NCI-H524 (cell line): ENCODE measurements at places on chromosomes 11 and 22.

- DNase-seq: no peak
These were observed 129.3 kb downstream of the FBXO7 start for GRCh38 chr22:32603651-32604540.

- DNase-seq: no peak
These were observed 8.5 kb downstream of the ST14 start for GRCh38 chr11:130168105-130168504.

DNA sequence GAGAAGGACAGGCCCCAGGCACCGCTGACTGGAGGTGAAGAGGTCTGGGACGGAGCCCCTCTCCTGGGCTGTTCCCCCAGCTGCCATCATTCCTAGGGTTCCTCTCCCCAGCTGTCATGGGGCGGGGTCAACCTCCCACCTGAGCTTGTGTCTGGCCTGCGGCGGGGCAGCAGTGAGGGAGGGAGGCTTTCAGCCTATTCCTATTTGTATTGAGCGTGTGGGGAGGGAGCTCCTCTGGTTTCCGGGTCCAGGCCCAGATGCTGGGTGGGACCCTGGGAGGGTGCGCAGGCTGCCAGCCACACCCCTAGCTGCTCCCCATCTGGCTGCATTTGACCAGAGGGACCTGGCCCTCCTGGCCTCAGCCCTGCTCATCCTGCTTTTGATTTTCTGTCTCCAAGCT, 13.7 kb downstream of the TSPAN4 start:
- no peak for DNase-seq

- DNase-seq: peak; percentile 62
These were observed 4.6 kb downstream of the ISX start for GRCh38 chr22:35070451-35071093.

DNA sequence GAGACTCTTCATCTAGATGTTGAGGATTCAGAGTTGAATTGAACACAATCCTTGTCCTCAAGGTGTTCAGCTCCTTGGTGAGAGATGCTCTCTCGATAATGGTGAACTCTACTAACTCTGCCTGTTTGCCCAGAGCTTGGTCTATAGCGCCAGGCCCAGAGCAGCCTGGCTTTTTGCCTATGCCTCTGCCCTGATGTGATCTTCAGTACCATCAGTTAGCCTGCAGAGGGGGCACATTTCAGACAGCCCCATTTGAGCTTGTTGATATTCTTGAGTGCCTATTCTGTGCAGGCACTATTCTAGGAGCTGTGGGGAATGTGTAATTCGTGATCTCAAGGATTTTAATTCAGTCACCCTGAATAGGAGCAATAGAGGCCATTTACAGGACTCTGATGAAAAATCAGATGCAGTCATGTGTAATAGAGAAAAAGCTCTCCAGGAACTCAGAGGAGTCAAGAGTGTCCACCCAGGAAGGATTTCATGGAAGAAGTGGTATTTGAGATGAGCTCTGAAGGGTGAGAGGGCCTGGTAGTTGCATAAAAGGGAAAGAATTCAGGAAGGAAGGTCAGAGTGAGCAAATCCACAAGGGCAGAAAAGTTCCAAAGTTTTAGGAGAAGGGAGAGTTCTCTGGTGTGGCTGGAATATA, 19.3 kb downstream of the GTPBP1 start:
- DNase-seq: peak; percentile 44

DNA sequence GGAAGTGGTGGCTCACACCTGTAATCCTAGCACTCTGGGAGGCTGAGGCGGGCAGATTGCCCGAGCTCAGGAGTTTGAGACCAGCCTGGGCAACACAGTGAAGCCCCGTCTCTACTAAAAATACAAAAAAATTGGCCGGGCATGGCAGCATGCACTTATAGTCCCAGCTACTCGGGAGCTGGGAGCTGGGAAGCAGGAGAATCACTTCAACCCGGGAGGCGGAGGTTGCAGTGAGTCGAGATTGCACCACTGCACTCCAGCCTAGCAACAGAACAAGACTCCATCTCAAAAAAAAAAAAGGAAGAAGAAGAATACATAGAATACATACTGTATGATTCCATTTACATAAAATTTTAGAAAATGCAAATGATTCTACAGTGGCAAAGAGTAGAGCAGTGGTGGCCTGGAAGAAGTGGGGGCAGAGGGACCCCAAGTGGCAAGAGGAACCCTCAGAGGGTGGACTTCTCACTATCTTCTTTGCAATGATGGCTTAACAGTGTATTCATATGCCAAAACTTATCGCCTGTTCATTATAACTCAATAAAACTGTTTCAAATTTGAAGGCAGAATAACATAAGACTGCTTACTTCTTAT, 22.0 kb downstream of the PACSIN2 start:
- DNase-seq: no peak

DNA sequence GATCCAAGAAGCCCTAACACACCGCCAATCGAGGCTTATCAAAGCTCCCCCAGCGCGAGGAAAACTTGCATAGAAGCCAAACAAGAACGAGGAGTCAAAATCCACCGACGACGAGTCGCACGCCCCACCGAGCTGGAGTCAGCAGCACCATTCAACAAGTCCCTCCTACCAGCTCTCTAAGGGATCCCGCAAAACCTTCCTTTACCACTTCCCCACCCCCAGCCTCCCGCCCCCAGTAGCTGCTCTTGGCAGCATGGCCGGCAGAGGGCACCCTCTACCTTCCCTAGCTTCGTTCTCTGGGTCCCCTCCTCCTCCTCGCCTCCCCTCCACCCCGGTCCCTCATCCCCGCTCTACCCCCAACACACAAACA, 1.4 kb downstream of the BDNF start:
- DNase-seq: peak; percentile 79

GRCh38 chr11:100438376-100438775, 248.7 kb upstream of the ARHGAP42 start:
- DNase-seq: no peak

DNA sequence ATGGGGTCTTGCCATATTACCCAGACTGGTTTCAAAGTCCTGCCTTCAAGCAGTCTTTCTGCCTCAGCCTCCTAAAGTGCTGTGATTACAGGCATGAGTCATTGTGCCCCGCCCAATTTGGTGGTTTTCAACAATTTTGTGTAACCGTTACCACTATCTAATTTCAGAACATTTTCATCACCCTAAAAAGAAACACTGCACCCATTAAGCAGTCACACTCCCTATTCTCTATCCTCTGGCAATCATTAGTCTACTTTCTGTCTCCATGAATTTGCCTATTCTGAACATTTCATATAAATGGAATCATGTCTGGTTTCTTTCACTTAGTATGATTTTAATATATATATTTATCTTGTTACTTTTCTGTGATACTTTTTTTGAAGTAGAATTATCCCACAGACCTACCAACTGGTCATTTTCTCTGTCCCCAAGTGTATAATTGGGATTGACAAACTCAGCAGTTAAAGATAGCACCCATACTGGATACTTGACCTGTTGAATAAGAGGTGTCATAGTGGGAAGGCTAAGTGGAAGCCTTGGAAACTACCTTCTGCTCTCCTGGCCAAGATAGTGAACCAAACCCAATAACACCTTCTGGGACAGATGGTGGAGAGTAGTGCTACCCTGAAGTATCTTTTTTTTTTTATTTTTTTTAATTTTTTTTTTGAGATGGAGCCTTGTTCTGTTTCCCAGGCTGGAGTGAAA, 64.8 kb downstream of the STIM1 start:
- DNase-seq: no peak

DNA sequence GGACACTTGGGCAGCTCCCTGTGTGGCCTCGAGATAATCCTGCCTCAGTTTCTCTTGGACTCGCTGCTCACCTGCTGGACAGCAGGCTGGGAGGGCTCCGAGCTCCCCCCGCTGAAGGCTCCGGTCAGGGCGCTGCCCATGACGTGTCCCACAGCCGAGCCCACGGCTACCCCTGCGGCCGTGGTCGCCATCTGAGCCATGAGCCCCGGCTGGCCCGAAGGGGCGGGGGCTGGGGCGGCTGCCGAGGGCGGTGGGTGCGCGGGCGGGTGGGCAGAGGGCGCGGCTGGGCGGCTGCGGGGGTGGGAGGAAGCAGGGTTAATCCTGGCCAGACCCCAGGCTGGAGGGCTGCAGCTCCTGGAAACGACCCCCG, 484 bp downstream of the CHCHD10 start:
- no peak for DNase-seq

DNA sequence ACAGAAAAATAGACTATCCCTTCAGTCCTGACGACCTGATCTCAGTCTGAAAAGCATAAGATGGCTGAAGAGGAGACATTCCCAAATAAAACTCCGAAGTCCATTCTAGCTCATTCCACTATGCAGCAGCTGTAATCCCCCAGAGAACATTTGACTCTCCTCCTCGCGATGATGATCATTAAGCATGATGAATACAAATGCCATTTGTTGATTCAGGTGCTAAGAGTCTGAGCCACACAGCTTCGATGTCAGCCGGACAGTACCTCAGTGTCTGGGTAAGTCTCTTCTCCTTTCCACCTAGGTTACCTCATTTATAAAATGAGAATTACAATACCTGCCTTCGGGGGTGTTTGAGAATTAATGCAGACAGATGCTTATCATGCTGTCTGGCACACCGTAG, 94.8 kb downstream of the TENM4 start:
- no peak for DNase-seq

DNA sequence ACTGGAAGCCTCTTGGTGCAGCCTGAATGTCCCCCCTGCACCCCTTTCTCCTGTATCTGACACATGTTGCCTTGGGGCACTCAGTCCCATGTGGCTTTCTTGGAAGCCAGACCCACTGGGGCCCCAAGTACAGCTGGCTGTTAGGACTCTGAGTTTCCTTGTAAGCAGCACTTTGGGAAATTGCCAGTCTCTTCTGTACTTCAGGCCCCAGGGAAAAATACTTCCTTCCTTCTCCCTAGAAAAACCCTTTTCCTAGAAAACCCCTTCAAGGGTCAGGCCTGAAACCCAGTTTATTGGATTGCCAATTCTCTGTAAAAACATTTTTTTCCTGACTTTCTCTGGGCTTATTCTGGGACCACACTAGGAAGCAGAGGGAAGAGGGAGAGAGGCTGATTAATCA, 360.3 kb downstream of the TENM4 start:
- no peak for DNase-seq

DNA sequence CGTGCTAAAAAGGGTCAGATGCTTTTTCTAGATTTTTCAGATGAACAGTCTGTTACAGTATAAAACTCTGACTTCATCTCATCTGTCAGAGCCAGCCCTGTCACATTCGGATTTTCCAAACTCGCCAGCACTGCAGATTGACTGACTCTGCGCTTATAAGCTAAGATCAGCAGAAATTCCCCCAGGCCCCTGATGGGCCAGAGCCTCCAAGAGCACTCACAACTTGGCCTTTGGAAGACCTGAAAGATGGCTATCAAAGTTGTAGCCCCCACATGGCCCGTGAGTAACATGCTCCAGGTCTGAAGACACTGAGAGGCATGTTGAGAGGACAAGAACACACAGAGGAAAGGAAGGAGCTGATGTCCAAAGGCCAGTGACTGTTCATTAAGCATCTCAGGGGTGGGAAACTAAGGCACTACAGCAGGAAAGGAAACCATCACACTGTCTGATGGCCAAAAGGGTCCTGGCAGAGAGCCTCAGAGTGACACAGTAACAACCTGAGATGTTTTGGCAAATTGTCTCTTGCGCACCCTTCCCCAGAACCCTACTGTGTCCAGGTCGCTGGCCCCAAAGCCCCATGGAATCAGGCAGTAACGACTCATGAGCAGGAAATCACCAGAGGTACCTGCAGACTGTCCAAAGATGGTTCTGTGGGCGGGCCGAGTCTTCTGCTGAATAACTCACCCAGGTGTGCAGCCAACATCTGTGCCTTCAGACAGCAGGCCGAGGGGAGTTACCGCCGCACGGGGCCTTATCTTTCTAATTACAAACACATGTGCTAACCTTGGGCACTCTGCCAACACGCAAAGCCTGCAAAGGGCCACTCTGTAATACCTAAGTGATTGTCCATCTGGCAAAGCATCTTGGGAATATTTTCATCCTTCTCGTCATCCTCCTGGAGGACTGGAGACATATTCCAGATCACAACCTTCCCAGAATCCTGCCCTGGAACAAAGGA, 23.6 kb downstream of the HIRA start:
- DNase-seq: peak; percentile 77

GRCh38 chr22:45840483-45840882, 136.5 kb downstream of the WNT7B start:
- no peak for DNase-seq

- DNase-seq: no peak
These were observed 61.3 kb upstream of the RASD2 start for GRCh38 chr22:35479359-35479758.

- DNase-seq: no peak
These were observed 1.8 kb upstream of the OR2D2 start for GRCh38 chr11:6894097-6894496.

- DNase-seq: no peak
These were observed 6.9 kb downstream of the SHISAL1 start for GRCh38 chr22:44305888-44306287.

DNA sequence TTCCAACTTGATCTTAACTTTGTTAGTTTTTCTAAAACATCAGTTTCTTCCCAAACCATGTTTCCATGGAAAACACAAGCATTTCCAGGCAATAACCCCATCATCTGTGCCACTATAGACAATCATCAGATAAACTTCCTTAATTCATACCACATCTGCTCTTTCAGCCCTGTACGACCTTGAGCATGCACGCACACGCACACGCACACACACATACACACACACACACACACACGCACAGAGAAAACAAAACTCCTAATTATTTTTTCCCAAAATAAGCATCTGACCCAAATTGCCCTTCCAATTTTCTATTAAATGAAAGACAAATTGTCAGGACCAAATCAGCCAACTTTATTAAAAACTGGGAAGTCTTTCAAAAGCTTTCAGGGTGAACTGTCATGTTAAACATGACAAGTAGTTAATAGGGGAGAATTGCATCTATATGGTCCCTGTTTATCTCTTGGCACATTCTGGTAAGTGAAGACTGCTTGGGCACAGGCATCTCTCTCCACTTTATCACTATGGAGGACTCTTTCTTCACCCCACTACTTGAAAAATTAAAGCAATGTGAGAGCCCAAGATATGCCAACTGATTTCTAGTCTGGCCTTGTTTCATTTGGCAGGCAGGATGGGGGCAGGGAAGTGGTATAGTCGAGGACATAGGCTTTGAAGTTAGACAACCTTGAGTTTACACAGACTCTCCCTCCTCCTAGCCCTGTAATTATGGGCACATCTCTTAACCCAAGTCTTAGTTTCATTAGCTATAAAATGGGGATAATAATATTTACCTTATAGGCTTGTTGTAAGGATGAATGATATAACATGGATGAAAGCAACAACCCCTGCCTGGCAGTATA, 15.1 kb downstream of the ADM start:
- DNase-seq: no peak

GRCh38 chr11:9868641-9869040, 204.8 kb downstream of the SWAP70 start:
- no peak for DNase-seq
